Psoas muscle (tissue), 8 donors: ENCODE measurements at places on chromosomes 1 and 21. TPM values are rescaled to one million over a fixed set of nuclear protein-coding genes. Genes with fewer than 3 reads are reported as not detected.

DNA sequence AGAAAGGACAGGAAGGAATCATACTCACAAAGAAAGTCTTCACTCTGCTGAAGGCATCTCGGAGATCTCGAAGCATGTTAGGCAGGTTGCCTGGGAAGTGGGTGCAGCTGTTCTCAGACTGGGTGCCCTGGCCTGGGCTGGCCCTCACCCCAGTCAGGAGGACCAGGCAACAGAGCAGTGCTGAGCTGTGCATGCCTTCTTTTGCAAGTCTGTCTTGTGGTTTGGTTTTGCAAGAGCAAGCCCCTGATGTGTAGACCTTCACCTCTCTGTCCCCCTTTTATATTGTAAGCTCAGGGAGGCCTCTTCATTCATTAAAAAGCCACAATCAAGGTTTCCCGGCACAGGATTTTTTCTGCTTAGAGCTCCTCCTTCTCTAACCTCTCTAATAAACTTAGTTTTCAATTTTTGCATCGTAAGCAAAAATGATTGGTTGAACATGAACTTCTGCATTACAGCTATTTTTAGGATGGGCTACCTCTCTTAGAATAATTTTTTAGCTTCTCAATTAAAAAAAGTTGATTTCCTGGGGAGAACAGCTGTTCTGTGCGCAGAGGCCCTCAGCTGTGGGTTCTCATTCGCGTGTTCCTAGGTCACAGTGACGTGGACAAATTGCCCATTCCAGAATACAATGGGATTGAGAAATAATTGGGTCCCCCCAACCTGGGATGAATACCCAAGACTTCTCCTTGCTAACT, at the start of gene IL10:
IL10 (minus strand) TSS at position 252 of the 695 bp plus-strand sequence; CDS start at position 193, 59 bp downstream.
- no peak for DNase-seq
- H3K36me3 ChIP-seq: no peaks in the 10 kb centered on the region
- H3K4me1 ChIP-seq: no peaks in the 10 kb centered on the region
- no peaks in the 10 kb centered on the region for H3K27me3 ChIP-seq
- H3K4me3 ChIP-seq: no peak within 1 kb of the TSS

DNA sequence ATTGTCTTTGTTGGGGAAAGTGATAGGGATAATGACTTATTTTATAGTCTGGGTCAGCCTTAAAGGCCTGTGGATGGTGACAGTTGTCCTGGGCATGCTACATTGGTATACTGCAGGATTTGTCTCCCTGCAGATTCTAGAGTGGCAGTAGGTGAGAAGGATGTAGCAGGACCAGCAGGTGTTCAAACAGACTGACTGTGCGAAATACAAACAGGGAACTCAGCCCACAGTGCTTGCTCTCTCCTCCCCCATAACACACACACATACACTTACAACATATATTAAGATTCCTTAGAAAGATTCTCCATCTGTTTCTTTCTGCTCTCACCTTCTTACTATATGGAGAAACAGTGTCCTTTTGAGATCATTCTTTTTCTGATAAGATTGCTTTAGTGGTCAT, 6.9 kb downstream of the PDE4B start:
- H3K27me3 ChIP-seq: peaks cover 14% of the 10 kb centered on the region
- no peak overlapping the region for H3K4me3 ChIP-seq
- no peaks in the 10 kb centered on the region for H3K36me3 ChIP-seq
- no peak overlapping the region for H3K27ac ChIP-seq
- no peaks in the 10 kb centered on the region for H3K4me1 ChIP-seq

Gene MRPS14
- 22.7 TPM for total RNA-seq

DNA sequence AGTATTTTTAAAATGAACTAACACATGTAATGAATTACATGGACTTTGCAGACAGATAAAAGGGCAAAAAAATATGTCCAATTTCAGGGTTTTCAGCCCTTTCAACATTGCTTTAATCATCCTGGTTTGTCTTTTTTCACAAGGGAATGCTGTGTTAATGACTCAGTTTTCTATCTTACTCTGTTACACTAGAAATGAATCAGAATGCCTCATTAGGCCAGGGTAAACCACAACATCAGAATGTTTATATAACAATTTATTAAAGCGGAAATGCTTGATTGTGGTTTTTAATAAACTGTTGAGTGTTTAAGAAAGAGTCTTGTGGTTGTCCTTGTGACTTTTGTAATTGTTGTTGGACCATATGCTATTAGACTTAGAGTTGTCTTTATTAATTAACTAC, 13.5 kb downstream of the GORAB start:
- no peak overlapping the region for H3K4me3 ChIP-seq
- no peaks in the 10 kb centered on the region for H3K4me1 ChIP-seq
- no peaks in the 10 kb centered on the region for H3K27me3 ChIP-seq
- no peak overlapping the region for H3K27ac ChIP-seq

- no peak overlapping the region for H3K4me3 ChIP-seq
- H3K36me3 ChIP-seq: no peaks in the 10 kb centered on the region
- H3K27ac ChIP-seq: no peak overlapping the region
- no peak for DNase-seq
- no peaks in the 10 kb centered on the region for H3K27me3 ChIP-seq
- no peaks in the 10 kb centered on the region for H3K4me1 ChIP-seq
Observed at GRCh38 chr1:157704878-157705277, 4.3 kb upstream of the FCRL3 start.

Gene ARID1A
- 44.4 TPM for total RNA-seq

DNA sequence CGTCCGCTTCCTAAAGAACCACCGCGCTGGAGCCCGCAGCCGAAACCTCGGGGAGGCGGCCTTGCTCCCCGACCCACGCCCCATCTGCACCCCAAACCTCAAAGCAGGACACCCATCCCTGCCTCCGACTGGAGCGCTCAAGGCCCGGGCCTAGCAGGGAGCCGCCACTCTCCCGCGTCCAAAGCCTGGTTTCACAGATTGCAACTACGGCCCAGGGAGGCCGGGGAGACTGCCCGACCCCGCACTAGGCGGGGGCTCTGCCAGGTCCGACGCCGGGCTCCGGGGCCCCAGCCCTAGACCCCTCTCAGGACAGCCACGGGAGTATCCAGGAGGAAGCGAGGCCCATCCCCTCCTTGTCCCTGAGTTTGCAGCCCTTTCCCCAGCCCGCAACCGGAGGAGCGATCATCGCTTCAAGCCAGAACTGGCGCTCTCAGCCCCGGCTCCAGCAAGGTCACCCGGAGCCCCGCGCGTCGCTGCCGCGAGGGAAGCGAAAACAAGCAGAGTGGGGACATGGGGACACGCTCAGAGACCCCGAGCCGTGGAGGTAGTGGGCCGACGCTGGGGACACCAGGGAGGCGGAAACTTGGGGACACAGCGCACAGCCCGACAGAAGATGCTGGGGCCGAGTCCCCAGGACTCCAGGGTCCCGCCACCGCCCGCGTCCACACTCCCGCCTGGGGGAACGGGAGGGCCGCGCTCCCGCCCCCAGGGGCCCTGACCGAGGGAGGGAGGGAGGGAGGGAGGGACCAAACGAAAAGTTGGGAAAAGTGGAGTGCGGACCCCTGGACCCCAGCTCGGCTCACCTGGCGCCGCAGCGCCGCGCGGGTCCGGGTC, 433 bp downstream of the TMEM200B start:
- no peaks in the 10 kb centered on the region for H3K36me3 ChIP-seq
- DNase-seq: peak; percentile 55
- peaks cover 16% of the 10 kb centered on the region for H3K27me3 ChIP-seq
- peak overlapping the region; percentile 77 for H3K4me3 ChIP-seq
- peak overlapping the region; percentile 63 for H3K27ac ChIP-seq
- peaks cover 6% of the 10 kb centered on the region for H3K4me1 ChIP-seq

Gene ANGEL2
- 24.9 TPM for total RNA-seq

Gene HLX
- total RNA-seq: 9.2 TPM

Gene CRNN
- total RNA-seq: not detected

GRCh38 chr1:5297180-5297885, 642.9 kb downstream of the AJAP1 start:
- H3K4me3 ChIP-seq: no peak overlapping the region
- peaks cover 19% of the 10 kb centered on the region for H3K27me3 ChIP-seq
- no peaks in the 10 kb centered on the region for H3K4me1 ChIP-seq
- peak; percentile 80 for DNase-seq

DNA sequence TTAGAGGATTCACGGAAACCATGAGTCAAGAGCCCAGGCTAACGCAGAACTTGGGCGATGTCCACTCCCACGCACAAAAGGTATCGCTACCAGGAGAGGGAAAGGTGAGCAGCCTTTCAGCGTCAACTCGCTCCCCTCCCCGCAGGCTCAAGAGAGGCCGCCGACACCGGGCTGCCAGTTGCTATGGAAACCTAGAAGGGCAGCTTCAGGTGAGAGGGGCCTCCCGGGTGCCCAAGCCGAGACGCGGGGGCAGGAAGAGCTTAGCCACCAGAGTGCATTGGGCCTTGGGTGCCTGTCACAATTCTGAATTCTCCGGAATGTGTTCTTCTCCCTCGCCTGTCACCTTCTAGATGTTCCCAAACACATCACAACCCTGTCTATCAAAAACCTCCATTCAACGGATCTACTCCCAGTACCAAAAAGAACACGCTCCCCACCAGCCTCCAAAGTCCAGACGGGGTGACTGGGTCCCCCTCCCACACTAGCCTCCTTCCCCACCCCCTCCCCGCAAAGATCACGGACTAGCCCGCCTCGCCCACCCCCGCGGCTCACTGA, 694 bp downstream of the MEAF6 start:
- peak overlapping the region; percentile 91 for H3K4me3 ChIP-seq
- peaks cover 14% of the 10 kb centered on the region for H3K4me1 ChIP-seq
- no peaks in the 10 kb centered on the region for H3K27me3 ChIP-seq
- no peak for DNase-seq
- peak overlapping the region; percentile 96 for H3K27ac ChIP-seq

- no peak overlapping the region for H3K4me3 ChIP-seq
- no peak for DNase-seq
- H3K4me1 ChIP-seq: no peaks in the 10 kb centered on the region
Observed at GRCh38 chr1:246164764-246165163, 342.3 kb downstream of the SMYD3 start.

GRCh38 chr1:29332204-29332603, 95.9 kb downstream of the PTPRU start:
- H3K4me3 ChIP-seq: no peak overlapping the region
- no peaks in the 10 kb centered on the region for H3K4me1 ChIP-seq
- no peak overlapping the region for H3K27ac ChIP-seq
- no peaks in the 10 kb centered on the region for H3K36me3 ChIP-seq

- no peak for DNase-seq
- no peaks in the 10 kb centered on the region for H3K36me3 ChIP-seq
- H3K27me3 ChIP-seq: peaks cover 2% of the 10 kb centered on the region
- H3K4me1 ChIP-seq: no peaks in the 10 kb centered on the region
Observed at GRCh38 chr1:110686188-110686587, 11.4 kb upstream of the KCNA3 start.

DNA sequence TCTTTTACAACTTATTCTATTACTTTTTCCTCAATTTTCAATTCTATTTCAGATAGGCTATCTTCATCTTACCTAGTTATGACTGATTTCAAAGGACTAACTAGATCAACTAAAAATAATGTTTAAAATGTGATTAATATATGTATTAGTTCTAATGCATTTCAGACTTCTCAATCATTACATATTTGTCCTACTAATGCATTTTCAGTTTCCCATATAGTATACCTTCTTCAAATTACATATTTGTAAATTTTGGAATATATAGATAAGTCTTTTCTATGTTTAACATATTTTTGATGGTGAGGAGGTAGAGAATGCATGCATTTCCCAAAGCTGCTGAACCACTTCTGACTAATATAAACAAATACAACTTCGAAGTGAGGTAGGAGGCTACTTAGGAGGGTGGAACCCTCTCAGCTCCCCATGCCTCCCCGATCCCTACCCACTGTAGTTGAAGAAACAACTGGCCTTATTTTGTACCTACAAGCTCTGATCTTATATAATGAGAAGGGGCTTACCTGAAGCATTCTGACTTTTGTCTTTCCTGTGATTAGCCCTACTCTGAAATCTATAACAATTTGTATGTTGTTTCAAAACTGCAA, 1.7 kb downstream of the TRMT1L start:
- peak overlapping the region; percentile 97 for H3K27ac ChIP-seq
- peaks cover 30% of the 10 kb centered on the region for H3K4me1 ChIP-seq
- H3K27me3 ChIP-seq: no peaks in the 10 kb centered on the region
- H3K4me3 ChIP-seq: peak overlapping the region; percentile 85

DNA sequence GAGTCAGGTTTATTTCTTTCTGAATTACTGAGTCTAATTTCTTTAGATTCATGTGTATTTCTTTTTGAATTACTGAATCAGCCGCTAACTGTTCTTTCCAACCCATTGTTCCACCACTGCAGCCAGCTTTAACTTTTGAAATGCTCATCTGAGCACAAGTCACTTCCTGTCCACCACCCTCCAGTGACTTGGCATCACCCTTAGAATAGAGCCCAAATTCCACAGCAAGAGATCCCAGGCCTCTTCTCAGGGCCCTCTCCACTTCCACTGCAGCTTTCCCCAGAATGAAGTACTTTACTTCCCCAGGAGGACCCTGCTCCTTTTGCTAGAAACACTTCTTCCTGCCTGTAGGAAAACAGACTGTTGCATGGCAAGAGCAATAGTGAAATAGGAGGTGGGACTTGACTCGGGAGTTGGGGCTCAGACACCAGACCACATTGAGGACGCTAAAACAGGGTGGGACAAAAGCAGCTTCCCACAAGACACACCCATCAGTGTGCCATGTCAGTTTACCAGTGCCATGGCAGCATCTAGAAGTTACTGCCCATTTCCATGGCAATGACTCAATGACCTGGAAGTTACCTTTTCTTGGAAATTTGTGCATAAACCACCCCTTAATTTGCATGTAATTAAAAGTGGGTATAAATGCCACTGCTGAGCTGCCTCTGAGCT, 56.5 kb upstream of the ADAR start:
- H3K27ac ChIP-seq: no peak overlapping the region
- H3K4me3 ChIP-seq: no peak overlapping the region
- no peaks in the 10 kb centered on the region for H3K27me3 ChIP-seq
- H3K36me3 ChIP-seq: no peaks in the 10 kb centered on the region
- no peaks in the 10 kb centered on the region for H3K4me1 ChIP-seq

Gene TGFB2
- 5.1 TPM for total RNA-seq

- no peak overlapping the region for H3K27ac ChIP-seq
- no peak overlapping the region for H3K4me3 ChIP-seq
- no peaks in the 10 kb centered on the region for H3K4me1 ChIP-seq
- no peak for DNase-seq
Observed at GRCh38 chr1:105027838-105028471, 1278.3 kb downstream of the AMY1C start.

GRCh38 chr1:8226747-8227146, 91.2 kb upstream of the SLC45A1 start:
- H3K4me1 ChIP-seq: no peaks in the 10 kb centered on the region
- no peak overlapping the region for H3K27ac ChIP-seq
- H3K27me3 ChIP-seq: no peaks in the 10 kb centered on the region

Gene SPATA21
- total RNA-seq: not detected

Gene NR0B2
- total RNA-seq: 0.25 TPM
